ENCODE measurements at places on chromosomes 5 and 9.
A peak's percentile ranks its signal among the peaks of the same experiment; 100 is the strongest.

DNA sequence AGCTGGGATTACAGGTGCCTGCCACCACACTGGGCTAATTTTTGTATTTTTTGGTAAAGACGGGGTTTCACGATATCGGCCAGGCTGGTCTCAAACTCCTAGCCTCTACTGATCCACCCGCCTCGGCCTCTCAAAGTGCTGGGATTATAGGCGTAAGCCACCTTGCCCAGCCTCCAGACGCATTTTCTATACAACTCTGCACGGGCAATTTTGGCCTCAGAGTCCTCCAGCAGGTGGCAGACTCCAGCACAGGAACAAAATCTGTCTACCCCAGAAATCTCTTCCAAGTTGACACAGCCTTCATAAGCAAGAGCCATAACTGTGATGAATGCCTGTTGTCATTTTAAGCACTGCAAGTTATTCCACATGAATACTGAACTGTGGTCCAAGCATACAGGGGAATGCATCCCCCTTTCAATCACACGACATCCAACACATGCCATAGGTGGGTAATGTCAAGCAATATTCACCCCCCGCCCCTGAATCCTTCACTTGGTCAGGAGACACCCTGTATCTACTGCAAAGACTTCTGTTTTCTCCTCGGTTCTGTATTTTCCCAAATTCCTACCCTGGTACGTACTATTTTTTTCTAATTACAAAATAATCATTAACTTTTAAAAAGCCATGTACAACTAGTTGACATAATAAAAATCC is 50.8 kb downstream of the ALDH7A1 start:
- peak; percentile 19 for DNase-seq

- no peak for DNase-seq
Observed at GRCh38 chr9:4769321-4770080, 23.2 kb upstream of the RCL1 start.

GRCh38 chr5:100902440-100903038 is 543 bp downstream of the ST8SIA4 start:
- no peak for DNase-seq

DNA sequence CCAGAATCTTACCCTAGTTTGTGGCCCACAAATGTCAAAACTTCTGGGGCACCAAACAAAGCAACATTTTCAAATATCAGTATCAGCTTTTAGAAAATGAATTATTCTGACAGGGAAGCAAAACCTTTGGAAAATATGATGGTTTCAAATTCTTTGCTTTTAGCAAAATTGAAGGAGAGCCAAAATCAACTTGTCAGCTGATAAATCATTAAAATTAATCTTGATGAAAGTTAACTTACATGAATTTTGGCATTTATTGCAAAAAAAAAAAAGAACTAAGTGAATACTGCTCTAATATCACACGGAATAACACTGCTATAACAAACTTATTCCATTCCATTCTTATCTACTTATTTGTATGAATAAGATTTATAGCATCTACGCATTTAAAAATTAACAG is 158.1 kb upstream of the TARS1 start:
- DNase-seq = no peak

DNA sequence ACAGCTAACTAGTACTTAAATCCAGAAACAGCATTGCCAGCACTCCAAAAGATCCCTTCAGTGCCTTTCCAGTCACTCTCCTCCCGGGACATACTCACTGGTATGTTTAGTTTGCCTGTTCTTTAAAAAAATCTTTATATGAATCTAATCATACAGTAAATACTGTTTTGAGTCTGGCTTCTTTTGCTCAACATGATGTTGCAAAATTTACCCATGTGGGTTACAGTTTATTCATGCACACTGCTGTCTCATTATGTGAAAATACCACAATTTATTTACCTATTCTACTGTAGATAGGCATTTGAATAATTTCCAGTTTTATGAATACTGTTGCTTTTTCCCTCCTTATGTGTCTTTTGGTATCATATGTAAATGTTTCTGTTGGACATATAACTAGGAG is 13.5 kb downstream of the NDFIP1 start:
- no peak for DNase-seq

DNA sequence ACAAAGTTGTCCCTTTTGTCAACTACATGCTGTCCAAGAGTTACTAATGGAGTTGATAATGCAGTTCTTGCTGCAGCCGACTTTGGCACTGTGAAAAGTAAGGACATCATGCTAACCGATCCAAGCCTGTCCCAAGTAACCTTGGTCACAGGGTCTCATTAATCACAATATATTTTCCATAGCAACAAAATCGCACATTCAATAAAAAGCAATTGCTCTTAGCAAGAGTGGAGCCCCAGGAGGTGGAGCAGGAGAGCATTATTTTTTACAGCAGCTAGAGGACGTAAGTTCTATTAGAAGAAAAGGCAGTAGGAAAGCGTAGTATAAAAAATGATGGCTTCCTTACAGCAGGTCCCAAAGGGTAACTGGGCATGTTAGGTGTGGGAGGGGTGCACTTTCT is 570.3 kb downstream of the EBF1 start:
- DNase-seq = no peak

GRCh38 chr9:82101475-82101874 is 112.9 kb downstream of the SPATA31D1 start:
- DNase-seq = no peak

DNA sequence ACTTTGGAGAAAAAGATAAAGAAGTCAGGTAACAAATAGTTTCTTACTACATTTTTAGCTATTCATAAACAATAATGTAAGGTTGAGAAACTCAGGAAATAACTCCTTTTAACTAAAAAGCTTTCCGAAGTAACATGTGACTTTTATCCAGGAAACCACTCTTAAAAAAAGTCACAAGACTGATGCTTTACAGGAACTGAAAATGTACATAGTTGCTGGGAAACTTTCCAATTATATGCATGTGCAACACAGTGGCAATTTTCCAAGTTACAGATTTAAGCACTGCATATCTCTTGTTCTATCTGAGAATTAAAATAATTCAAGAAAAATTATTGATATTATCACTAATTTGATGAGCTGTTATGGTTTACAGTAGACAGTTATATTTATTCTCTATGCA is 105.2 kb downstream of the CDH10 start:
- no peak for DNase-seq

DNA sequence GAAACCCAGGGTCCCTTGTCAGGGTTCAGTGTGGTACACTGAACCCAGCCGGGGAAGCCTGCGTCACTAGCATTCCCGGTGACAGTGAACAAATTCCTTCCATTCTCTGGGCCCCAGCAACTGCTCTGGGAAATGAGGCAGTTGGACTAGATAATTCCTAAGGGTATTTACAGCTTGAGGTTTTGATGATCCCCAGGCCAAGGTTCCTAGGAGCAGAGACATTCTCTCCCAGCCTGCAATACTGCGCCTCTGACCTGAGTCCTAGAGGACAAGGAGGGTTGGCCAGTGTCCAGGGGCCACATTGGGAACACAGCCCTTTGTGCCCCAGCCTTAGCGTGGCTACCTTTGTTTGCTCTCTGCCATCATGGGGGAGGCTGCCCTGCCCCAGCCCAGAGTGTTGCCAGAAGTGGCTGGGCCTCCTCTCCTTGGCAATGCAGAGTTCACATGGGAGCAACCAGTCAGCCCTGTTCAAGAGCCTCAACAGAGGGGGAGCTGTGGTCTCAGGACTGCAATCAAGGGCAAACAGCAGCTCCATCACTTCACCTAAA is 178.2 kb downstream of the SEC61B start:
- no peak for DNase-seq

- DNase-seq = no peak
Observed at GRCh38 chr5:42059291-42059690, 134.2 kb downstream of the FBXO4 start.

DNA sequence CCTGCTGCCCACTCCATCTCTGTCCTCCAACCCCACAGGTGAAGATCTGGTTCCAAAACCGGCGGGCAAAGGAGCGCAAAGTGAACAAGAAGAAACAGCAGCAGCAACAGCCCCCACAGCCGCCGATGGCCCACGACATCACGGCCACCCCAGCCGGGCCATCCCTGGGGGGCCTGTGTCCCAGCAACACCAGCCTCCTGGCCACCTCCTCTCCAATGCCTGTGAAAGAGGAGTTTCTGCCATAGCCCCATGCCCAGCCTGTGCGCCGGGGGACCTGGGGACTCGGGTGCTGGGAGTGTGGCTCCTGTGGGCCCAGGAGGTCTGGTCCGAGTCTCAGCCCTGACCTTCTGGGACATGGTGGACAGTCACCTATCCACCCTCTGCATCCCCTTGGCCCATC is 6.4 kb upstream of the SLC6A7 start:
- DNase-seq = no peak

DNA sequence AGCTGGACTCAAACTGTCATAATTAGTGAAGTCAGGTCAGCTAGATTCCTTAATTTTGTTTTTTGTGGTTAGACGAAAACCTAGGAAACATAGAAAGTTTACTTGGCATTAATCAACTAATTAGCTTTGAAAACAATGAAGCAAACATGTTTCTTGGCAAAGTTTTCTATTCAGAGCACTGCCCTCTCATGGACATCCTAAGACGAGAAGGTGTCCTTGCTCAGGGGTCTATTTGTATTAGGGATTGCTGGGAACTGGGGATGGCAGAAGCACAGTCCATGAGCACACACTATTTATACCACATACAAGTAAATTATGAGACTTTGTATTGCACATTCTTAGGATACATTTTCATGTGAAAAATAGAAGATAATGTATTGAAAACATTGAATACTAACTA is 49.7 kb downstream of the POC5 start:
- DNase-seq = no peak

- no peak for DNase-seq
Observed at GRCh38 chr5:132060501-132061161, at the start of gene IL3. Gene IL3 (plus strand): TSS chr5:132060655. CDS start chr5:132060707, 52 bp downstream.

DNA sequence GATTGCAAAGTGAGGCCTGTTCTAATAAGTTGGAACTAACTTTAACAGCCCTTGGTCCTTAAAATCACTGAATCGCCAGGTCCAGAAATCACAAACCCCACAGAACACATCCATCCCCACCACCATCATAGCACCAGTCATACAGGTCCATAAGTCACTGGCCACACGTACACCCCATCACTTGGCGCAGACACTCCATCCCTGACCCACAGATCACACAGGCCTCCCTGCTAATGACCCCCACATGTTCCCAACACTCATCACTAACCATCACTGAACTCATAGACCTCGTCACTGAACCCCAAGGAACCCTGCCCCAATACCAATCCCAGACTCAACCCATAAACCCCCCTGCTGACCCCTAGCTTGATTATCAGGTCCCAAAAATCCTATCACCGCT is 41.2 kb upstream of the ZNF300 start:
- no peak for DNase-seq

- no peak for DNase-seq
Observed at GRCh38 chr5:102099766-102100331, 196.2 kb downstream of the SLCO4C1 start.

GRCh38 chr5:84092738-84093137 is 291.9 kb downstream of the EDIL3 start:
- DNase-seq = no peak

DNA sequence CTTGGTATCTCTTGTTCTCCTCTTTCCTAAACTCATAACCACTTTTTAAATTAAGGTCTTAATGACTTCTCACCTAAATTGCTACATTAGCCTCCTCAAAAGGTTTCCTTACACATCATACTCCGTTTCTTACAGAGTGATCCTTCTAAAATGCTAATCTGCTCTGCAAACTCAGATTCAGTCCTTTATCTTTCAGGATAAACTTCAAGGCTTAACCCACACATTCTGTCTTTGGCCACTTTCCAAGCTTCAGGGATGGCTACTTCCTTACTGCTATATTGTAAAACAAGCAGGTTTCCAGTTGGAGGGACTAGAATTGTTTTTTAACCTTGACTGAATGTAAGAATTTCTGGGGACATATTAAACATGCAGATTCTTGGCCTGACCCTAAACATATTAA is 105.5 kb upstream of the CHD1 start:
- DNase-seq = no peak

DNA sequence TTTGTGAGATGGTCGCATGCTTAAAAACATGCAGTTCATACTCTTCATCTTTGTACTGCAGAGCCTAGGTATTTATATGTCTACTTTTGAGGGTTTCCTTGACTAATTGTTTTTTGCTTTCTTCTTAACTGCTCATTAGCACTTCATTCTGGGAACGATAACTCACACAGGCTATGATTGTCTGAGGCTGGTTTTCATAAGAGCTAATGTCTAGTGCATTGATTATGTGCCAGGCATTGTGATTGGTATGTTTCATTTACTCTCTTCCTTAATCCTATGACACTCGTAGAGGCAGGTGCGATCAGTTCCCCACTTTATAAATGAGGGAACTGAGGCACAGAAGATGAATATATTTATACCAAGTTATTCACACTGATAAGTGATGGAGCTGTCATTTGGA is 93.6 kb downstream of the INSYN2B start:
- no peak for DNase-seq

GRCh38 chr9:60545346-60545877 is 368.8 kb upstream of the SPATA31A5 start:
- DNase-seq = no peak

- DNase-seq = peak; percentile 77
Observed at GRCh38 chr9:107487521-107488374, 1.8 kb downstream of the KLF4 start.

GRCh38 chr5:149410071-149410470 is 31.0 kb upstream of the IL17B start:
- DNase-seq = no peak

GRCh38 chr5:68046445-68046844 is 169.1 kb upstream of the PIK3R1 start:
- no peak for DNase-seq

DNA sequence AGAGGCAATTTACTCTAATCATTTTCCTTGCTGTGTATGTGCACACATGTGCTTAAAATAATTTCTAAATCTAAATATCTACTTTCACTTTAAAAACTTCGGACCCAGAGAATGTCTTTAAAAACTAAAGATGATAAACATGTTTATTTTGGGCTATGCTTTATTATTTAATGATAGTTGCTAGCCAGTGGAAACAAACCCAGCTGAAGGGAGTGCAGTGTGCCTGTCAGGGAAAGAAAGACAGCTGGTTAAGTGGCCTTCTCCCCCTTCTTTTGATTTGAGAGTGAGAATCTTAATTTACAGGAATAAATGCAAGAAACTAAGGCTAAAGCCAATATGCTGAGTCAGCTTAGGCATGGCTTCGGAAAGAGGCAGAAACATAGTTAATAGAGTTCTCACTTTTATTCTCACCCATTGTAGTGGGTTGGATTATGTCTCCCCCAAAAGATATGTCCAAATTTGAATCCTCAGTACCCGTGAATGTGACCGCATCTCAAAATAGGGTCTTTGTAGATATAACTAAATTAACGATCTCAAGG is 111.4 kb downstream of the DCP2 start:
- DNase-seq = no peak

DNA sequence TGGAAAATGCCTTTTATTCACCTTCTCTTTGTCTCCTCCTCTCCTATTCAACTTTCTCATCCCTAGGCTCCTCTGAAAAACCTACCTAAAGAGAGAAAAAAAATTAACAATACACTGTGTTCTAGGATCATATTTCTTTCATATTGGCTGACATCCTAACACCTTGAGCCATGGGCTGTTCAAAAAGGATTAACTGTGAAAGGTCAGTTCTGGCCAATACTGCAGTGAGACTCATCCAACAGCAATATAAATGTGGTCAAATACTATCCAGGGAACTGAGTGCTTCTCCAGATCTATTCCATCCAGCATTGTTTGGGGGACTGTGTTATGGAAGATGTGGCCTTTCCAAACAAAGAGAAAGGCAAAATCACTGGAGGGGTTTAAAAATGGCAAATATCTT is 131.1 kb upstream of the MOCS2 start:
- DNase-seq = no peak

Measured in nephron progenitor cell (in vitro differentiated cells).